GM12891 (cell line): ENCODE measurements at places on chromosomes 7 and 10.

GRCh38 chr7:36284456-36285090, 105.1 kb upstream of the ANLN start:
- no peak for DNase-seq

DNA sequence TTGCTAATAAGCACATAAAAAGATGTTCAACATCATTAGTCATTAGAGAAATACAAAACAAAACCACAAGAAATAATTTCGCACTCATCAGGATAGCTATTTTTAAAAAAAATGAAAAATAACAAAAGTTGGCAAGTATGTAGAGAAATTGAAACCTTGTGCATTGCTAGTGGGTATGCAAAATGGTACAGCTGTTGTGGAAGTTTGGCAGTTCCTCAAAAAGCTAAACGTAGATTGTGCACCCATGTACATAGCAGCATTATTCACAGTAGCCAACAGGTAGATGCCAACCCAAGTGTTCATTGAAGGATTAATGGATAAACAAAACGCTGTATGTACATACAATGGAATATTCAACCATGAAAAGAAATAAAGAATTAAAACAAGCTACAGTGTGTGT, 35.3 kb upstream of the STARD3NL start:
- DNase-seq, result no peak

DNA sequence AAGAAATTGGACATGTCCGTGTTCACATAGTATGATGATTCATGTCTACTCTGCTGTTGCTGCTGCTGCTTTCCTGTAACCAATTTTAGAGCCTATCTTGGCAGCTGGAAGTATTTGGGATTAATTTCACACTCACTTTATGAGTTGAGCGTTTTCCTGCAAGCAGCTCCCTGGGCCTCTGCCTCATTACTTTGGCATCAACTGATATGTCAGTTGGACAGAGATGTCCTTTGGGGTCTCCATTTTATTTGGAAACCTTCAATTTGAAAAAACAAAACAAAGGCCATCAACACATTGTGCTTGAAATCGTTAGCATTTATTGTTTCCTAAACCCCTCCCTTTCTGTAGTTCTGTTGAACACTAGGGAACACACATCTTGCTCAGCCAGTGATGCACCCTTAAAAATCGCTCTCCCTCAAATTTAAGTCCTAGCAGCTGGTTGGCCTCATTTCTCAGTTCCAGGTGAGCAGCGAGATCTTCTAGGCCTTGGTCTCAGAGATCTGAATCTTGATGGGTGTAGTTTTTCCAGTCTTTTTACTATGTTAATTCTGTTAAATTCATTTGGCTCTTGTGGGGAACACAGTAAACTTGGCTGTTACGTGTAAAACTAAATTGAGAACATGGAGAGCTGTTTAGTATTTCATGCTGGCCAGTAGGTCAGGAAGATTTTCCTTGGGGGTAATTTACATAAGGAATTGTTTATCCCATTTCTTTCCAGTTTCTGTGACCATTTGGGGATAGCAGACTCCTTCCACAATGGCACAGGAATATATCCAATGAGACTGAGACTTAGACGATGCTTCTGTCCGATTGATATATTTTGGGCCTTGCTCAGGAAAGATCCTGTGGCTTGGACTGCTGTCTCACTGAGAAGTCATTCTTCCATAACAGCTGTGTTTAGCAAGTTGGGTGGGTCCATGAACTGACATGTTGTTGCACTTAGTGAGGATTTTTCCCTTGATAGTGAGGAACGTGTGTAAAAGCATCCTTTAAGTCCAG, 371.6 kb downstream of the BBS9 start:
- no peak for DNase-seq

DNA sequence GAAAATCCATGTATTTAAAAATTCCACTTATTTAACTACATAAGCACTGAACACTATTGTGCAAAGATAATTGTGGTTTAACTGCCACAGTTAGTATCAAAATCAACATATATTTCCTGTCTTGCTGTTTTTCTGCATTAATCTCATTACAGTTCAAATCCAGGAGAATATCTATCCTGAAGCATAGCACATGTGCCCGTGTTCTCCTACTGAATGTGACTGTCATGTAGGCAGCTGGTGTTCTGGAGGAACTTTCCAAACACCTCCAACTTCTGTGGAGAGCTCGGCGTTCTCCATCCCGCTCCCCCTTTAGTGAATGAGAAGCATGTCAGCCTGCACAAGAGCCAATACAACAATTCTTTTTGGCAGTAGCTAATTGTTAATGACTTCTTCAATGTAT, 76.4 kb upstream of the IKZF1 start:
- DNase-seq, result no peak

GRCh38 chr10:4813023-4813422, 13.0 kb upstream of the AKR1E2 start:
- no peak for DNase-seq

DNA sequence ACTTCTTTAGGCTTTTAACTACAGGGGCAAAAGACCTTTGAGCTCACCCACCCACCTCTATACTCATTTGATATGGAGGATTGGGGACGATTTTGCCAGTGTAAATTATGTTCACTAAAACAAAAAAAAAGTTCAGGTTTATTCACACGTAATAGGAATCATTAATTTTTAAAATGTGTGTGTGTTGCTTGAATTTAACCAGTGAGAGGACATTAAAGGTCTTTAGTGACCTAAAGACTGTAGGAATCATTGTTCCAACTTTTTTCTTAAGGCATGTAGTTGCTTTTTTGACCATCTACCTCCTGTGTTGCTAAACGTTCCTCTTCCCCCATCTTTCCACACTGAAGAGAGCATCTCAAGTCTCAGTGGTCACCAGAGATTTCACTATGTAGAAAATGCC, 1.1 kb downstream of the SSBP1 start:
- no peak for DNase-seq

DNA sequence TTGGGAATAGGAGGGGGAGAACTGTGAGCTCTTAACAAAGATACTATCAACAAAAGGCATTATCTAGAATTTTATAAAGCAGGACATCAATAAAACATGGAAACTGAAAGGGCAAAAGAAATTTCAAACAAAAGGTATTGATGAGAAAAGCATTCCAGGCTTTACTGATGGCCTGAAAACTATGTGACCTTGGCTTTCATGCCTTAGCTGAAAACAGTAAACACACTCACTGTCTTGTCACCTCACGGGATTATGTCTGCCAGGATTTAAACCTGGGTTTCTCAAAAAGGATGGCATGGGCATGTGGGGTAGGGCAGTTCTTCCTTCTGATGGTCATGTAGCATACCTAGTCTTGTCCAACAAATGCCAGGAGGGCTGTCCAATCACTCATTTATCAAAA, 22.9 kb downstream of the DOCK4 start:
- DNase-seq, result no peak

GRCh38 chr10:27541796-27542729, 38.0 kb downstream of the RAB18 start:
- DNase-seq, result no peak

- DNase-seq, result peak; percentile 25
These were observed 168.0 kb upstream of the ZNF32 start for GRCh38 chr10:43816351-43817321.

DNA sequence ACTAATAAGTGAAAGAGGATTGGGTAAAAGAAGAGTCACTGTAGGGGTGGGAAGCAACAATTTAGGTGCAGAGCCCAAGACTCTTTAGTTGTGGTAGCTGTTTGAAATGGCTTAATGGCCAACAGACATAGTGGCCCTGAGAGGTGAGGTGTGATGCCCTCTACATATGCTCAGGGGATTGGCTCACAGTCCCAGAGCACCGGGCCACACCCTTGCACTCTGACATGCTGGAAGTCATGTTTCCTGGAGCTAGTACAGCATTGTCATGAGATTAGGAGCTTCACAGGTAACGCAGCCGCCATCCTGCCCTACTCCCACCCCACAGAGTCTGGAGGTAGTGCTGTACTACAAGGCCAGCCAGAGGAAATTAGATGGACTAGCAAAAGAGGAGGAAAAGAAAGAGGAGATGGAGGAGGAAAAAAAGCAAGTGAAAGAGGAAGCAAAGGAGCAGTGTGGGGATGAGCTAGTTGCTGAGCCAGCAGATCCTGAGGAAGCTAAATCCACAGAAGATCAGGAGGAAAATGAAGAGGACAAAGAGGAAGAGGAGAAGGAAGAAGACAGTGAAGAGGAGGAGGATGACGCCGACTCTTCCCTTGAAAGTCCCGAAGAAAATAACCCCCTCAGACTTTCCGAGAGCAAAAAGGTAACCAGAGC, 14.8 kb upstream of the FLNC start:
- no peak for DNase-seq

DNA sequence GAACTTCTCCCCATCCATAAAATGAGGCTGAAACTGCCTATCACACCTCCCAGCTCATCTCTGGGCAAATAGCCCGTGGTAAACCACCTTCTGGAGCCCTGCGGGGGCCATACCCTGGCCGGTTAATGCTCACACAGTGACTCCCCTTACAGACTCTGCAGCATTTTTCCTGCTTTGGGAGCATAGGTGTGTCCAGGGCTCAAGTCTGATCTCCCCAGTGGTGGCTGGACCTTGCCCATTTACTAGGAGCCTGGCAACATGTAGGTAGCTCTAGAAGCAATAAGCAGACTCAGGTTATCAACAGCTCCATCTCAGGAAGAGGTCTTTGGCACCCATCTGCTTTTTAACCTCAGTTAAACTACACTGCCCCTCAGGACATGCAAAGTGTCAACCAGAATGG, 5.5 kb upstream of the CDHR1 start:
- DNase-seq, result no peak

GRCh38 chr10:28737096-28737495, 59.8 kb downstream of the BAMBI start:
- DNase-seq, result no peak

DNA sequence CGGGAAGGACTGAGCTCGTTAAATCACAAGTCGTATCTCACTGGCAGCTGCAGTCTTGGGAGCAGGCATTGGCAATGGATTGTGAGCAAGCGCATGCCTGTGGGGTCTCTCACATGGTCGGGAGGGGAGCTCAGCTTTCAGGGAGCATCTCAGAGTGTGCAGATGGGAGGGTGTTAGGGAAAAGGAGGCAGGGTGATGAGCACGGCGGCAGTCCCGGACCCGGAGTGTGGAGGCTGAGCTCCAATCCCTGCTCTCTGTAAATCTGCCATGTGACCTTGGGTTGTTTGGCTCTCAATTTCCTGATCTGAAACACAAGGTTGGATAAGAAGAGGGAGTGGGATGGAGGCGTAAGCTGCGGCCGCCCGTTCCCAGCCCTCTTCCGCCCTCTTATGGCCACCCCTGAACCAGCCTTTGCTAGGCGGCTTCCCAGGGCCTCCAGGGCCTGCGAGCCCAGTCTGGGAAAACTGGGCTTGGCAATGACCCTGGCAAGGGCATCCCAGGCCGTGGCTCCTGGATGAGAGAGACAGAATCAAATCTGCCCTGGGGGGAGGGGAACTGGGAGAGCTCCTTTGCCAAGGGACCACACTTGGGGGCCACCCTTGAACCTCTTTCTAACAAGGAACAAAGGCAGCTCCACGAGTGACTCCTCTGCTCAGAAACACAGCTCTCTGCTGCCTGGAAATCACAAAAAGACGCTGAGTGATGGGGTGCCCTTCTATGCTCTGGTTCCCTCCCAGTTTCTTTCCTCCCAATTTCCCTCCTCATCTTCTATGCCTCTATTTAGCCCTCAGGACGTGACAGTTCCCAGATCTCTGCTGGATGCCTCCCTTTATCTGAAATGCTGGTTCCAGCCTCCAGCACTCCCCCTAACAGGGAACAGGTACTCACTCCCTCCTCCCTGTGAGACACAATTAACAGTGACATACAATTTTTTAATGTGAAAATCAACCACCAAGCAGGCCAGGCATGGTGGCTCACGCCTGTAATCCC, 41.7 kb upstream of the LOXL4 start:
- DNase-seq, result no peak

DNA sequence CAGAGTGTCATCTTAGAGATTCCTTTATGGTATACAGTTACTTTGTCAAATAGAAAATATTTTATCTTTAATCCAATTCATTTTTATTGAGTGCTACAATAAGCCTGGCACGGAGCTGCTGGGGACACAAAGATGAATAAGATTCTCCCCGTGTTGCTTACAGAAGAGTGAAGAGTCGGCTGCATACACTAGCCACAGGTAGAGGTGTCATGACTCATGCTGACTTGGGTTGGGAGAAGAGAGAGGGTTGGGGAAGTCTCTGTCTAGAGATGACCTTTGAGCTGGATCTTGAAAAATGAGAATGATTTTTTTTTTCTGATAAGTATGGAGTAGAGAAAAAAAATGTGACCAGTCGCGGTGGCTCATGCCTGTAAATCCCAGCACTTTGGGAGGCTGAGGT, 289.9 kb upstream of the CELF2 start:
- no peak for DNase-seq

GRCh38 chr7:1596181-1597043, 26.6 kb upstream of the PSMG3 start:
- DNase-seq, result no peak

- no peak for DNase-seq
These were observed 30.6 kb upstream of the TAX1BP1 start for GRCh38 chr7:27709137-27710075.
